ENCODE measurements at places on chromosomes 11 and 22. TPM values are rescaled to one million over a fixed set of nuclear protein-coding genes. Genes with fewer than 3 reads are reported as not detected.

DNA sequence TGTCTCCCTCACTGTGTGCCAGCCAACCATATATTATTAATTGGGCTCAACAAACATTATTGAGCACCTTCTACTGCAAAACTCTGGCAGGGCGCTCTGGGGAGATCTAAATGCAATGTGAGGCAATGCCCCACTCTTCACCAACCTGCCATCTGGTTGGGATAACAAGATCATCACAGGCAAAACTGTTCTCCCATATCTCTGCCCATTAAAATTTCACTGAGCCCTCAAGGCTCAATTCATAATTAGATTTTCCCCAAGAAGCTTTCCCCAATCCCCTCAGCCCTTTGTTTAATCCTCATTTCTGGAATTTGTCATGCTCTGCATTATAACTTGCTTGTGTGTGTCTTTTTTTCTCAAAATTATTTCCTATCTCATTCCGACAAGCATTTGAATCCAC, 106.6 kb downstream of the ARL14EP start:
- DNase-seq: no peak

Gene ARHGAP32
- total RNA-seq: 1.7 TPM

DNA sequence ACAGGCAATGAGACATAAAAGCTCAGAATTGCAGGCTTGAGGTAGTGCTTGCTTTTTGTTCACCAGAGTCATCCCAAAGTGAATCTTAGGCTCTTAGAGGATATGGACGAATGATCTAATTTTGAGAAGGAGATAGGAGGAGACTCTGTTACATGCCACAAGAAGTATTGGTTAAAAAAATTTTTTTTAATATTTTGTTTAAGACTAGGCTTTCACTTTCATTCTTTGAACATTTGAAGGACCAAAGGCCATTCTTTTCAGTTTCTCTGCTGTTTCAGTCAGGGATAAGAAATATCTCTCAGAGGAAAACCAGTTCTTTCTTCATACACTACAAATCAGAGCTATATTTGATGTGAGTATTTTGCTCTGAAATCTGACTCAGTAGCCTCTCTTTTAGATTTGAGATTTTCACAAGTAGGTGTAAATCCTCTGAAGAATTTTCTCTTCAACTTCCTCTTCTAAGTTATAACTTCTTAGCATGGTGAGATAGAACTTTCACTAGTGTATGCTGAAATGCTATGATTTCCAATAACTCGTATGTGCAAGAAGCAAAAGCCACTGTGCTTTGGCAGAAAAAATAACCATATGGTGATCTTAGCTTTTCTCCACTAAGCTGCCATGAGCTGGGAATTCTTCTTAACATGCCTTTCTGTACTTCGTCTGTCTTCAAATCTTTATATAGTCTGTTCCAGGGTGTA, 24.1 kb upstream of the FAM181B start:
- no peak for DNase-seq

Gene TRPC6
- not detected for total RNA-seq

DNA sequence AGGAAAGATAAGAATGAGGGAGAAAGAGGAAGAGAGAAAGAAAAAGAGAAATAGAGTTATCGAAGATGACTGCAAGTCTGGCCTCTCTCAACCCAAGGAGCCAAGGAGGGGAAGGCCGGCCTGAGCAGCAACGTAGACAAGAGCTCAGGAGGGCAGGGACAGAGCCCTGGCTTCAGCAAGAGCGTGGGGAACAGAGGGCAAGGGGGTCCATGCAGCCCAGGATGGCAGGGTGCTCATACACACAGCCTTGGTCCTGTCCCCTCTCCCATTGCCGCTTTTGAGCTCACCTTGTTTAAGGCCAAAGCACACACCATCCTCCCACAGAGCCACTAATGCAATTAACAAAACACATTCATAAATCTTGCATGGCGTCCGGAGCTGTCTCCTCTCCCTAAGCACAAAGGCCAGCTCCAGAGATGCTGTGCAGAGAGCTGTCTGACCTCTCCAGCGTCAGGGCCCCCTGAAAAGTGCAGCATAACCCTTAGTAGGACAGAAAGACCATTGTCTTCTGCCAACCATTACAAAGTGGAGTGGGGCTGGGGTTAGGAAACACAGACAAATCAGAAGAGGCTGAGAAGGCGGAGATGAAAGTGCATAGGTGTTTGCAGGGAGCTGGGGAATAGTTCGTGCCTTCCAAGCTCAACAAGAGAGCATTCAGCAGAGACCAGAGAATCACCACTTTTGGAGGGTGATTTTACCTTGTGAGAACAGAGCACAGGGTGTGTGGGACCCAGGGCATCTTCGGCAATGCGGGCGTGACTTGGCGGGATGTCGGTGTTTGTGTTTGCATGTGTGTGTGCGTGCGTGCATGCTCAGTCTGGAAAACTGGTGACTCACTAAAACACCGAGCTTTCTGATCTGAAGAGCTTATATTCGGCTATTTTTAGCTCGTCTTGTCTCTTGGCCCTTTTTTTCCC, 28.2 kb upstream of the JAM3 start:
- no peak for DNase-seq

GRCh38 chr22:35379146-35379993, 1.5 kb upstream of the HMOX1 start:
- no peak for DNase-seq
